ENCODE measurements at places on chromosomes 1 and 21.
A peak's percentile ranks its signal among the peaks of the same experiment; 100 is the strongest.

DNA sequence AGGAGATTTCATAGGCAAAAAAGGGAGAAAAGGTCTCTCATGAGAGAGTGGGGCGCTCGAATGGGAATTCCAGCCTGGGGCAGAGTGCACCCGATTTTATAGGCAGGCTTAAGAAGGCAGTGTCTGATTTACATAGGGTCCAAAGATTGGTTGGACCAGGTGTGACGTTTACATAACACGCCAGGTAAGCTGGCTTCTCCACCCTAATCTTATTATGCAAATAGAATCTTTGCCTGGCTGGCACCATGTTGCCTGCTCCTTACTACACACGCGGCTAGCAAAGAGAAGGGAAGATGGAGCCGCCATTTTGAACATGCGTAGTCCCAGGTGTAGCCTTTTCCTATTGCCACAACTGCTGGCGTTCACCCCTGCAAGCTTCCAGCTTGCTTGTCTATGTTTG, 103.7 kb downstream of the SLC16A1 start:
- DNase-seq, result no peak

- no peak for DNase-seq
These were observed 89.6 kb upstream of the PTGFR start for GRCh38 chr1:78401148-78401547.

DNA sequence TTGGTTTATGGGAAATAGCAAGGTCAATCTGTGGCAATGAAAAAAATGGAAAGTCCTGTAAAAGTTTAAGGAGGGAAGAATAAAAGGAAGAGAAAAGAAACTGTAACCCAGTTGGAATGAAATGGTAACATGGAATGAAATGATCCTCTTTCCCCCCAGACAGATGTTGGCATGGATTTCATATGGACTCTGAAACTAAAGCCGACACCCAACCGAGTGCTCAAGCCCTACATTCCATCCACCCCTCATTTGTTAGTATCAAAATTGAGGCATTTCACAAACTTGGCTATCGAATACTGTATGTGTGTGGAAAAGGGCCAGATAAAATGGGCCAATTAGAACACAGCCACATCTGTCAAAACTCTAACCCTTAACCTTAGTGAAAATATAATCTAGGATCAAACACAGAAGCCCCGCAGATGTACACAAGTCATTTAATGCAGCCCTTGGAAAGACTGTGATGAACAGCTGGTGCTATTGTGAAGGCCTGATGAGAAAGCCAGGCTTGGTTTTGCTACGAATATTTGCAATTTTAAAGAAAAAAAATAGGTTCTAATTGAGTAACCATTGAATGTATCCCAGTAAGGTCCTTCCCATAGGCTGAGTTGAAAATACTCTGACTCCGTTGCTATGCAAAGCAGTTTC, 72.6 kb upstream of the RGL1 start:
- no peak for DNase-seq

DNA sequence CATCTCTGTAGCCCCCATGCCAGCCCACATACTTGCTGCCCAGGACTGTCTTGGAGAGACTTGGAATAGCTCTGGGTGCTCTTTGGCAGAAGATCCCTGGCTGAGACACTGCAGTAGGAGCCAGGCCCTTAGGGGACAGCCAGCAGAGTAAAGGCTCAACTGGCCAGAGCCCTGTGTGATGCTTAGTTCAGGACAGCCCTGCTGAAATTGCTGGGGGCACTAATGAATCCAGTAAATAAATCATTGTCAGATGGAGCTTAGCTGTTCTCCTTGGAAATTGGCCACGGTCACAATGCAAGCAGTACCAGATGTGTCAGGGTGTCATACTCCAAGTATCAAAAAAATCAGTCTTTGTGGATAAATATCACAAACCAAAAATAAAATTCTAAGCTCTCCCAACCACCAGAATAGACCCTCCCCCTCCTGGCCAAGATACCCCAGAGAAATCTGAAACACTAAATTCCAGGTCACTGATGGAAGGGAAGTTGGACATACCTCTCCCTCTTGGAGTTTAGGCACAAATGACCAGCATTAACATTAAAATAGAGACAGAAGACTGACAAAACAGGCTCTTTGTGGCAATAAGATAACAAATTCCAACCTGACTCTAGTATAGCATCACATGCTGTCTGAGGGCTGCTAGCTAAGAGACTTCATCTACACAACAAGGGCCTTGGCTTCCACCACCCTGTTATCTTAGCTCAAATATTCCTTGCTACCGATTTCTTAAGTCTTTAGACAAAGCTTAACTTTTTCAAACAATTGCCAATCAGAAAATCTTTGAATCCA, 83.2 kb upstream of the DNAH14 start:
- no peak for DNase-seq

DNA sequence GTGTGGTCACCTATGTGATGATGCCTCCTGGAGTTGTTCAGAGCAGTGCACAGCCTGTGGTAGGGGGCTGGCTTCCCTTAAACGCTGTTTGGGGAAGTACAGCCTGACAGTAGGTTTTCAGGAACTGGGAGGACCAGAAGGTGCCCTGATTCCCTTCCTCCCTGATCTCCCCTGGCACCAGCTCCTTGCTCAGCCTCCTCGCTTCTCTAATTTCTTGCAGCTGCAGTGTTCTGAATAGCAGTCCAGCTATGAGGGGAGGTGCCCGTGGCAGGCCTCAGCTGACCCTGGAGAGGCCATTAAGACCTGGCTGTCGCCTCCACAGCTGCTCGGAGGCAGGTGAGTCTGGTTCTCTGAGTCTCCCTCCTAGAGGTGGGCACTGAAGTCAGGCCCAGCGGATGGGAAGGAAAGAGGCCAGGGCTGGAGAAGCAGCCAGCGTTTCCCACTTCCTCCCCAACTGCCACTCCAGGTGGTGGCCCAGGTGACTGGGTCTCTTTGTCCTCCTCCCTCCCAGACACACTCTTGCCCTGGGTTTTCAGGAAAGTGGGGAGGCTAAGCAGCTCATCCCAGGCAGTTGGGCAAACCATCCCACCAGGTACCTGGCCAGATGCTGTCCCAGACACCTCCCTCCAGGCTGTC, 52.0 kb upstream of the RPL11 start:
- no peak for DNase-seq

GRCh38 chr1:170698301-170699275, 34.7 kb downstream of the PRRX1 start:
- no peak for DNase-seq

DNA sequence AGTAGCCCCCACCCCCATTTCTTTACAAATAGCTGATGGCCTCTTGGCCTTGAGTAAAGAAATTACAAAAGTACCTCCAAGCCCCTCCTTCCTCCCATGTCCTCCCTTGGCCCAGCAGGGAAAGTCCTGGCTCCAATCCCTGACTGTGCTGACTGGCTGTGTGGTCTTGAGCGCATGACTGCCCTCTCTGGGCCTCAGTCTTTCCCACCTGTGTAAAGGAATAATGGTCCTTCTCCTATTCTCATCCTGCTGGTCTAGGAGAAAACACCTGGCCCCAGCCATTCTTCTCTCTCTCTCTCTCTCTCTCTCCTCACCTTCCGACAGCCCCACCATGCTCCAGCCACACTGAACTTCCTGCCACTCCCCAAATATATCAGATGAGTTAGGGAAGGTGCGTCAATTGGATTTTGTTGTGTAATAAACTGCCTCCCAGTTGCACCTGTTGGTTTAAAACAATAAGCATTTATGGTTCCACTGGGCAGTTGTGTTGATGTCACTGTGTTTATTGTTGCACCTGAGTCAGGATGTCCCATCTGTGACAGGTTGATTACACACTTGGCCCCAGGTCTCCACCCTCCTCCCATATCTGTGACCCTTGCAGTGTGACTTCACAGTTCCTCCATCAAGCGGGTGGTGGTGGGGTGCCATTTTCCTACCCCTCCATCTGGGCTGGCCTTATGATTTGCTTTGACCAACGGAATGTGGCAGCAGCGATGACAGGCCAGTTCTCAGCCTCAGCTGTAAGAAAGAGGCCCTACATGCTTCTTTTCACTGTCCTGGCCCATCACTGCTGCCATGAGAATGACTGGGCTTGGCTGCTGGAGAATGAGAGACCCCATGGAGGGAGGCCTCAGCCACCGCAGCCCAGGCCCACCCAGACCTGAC, 22.3 kb upstream of the LRP8 start:
- no peak for DNase-seq

- no peak for DNase-seq
These were observed 185.5 kb upstream of the ZC3H12A start for GRCh38 chr1:37288900-37289299.

DNA sequence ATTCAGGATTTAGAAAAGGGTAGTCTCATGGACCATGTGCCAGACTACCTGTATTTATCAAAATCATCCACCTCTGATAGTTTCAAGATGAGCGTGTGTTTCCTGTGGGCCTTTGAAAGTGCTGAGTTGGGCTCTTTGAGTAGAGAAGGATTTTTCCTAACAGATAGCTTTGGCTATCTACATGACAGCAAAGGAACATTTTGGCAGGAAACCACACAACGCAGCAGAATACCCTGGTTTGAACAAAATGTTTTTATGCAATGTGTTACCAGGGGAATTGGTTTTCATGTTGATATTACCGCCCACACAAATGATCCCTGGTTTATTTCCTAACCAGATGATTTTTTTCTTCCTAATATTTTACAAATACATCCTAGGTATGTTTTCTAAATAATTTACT, 431.4 kb downstream of the NEGR1 start:
- DNase-seq, result no peak

DNA sequence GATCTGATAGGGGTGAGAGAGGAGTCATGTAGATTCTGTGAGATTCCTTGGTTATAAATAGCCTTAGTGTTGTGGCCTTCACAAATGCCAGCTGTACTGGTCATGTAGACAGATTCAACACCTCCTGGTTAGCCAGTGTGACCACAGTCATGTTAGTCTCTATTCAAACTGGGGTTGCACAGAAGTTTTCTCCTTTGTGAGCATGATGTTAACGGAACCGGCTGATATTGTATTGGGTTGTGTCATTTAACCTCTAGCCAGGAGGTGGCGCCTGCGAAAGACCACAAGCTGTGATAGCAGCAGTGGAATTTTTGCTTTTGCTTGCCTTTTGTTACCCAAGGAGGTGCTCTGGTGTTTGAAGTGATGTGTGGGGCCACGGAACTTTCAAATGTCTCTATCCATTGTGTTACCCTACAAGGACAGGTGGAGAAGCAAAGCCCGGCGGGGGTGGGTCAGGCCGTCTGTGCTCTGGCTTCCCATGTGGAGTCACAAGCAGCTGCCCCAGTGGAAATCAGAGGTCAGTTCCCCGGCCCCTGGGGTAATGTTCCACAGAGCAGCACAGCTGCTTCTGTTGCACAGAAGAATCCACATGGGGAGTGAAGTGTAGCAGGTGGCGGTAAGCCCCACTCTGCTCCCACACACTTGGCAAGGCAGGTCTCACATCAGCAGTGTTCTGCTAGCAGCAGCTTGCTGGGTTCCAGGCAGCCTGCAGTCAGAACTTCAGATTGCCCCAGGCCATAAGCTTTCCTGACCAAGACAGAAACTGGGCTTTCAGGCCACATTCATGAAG, 112.6 kb downstream of the ADAMTS1 start:
- no peak for DNase-seq

GRCh38 chr1:197763307-197763706, 12.0 kb downstream of the DENND1B start:
- no peak for DNase-seq

DNA sequence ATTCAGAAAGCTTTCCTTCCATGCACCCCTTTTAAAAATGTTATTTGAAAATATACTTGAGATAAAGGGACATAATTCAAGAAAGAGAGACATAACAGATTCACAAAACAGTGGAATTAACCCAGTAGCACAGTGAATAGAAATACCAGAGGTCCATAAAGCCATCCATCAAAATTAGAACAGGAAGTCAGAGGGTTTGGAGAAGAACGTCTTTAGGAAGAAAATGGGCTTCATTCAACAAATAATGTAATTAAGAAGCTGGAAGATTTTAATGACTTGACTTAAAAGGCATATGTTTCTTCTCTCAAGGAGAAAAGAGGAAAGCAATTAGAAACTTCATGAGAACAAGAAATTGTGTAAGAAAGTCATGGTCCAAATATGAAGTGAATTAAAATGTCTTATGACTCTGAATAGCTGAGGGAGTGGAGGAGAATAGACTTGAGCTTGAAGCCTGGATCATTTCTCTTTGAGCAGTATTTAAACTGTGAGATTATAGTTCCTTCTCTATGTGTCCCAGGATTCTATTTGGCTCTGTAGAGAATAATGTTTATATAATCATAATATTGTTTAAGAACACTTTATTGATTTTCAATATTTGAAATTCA, 7.9 kb upstream of the HCRTR1 start:
- no peak for DNase-seq

- peak; percentile 79 for DNase-seq
These were observed at the start of gene HPCAL4 for GRCh38 chr1:39691383-39692151. Gene HPCAL4 (minus strand): TSS chr1:39691433. CDS start chr1:39684603, 6,830 bp downstream.

DNA sequence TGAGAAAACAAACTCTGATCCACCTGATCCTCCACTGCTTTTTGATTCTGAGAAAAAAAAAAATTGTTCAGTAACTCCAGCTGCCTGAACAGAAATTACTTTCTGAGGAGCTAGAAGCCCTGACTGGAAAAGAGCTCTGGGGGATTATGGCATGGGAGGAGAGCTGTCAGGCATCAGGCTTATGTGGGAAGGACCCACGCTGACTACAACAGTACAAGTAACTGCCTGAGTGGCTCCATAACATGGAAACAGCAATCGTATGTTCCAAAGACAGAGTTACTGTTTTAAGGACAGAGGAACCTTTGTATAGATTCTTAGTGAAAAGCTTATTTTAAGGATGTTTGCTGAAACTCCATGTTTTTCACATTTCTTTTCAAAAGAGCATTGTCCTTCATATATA, 1.2 kb upstream of the ANGPTL7 start:
- DNase-seq, result no peak

GRCh38 chr21:45015469-45015860, 58.9 kb upstream of the ADARB1 start:
- DNase-seq, result no peak

DNA sequence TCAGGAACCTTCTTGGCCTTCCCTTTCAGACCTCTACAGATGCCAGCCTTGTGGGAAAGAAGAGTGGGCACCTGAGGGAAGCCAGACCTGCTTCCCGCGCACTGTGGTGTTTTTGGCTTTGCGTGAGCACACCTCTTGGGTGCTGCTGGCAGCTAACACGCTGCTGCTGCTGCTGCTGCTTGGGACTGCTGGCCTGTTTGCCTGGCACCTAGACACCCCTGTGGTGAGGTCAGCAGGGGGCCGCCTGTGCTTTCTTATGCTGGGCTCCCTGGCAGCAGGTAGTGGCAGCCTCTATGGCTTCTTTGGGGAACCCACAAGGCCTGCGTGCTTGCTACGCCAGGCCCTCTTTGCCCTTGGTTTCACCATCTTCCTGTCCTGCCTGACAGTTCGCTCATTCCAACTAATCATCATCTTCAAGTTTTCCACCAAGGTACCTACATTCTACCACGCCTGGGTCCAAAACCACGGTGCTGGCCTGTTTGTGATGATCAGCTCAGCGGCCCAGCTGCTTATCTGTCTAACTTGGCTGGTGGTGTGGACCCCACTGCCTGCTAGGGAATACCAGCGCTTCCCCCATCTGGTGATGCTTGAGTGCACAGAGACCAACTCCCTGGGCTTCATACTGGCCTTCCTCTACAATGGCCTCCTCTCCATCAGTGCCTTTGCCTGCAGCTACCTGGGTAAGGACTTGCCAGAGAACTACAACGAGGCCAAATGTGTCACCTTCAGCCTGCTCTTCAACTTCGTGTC, 995 bp upstream of the ZBTB48 start:
- no peak for DNase-seq

DNA sequence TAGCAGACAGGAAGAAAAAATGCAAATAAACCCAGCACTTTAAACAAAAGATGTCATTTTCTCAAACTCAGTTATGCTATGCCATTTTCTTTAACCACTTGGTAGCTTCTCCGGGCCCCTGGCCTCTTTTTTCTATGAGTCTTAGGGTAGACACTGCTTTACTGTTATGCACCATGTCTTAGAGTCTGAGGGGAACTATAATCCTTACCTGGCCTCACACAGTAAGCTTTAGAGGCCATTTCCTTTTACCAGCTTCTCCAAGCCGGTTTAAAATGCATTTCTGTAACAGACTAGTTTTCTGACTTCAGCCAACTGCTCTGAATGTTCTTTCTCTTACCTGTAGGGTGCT, 73.7 kb upstream of the EDEM3 start:
- no peak for DNase-seq

Data from activated T-helper 9 cell treated with anti-CD3 and anti-CD28 coated beads, Interleukin-2, amount 50 U/mL, for 16 hours (primary cell).